ENCODE measurements at places on chromosomes 6 and 20. TPM values are rescaled to one million over a fixed set of nuclear protein-coding genes. Genes with fewer than 3 reads are reported as not detected.
A peak's percentile ranks its signal among the peaks of the same experiment; 100 is the strongest.

MCM8 gene
- 6.1 TPM for polyA plus RNA-seq

MATN4 gene
- not detected for polyA plus RNA-seq

DNA sequence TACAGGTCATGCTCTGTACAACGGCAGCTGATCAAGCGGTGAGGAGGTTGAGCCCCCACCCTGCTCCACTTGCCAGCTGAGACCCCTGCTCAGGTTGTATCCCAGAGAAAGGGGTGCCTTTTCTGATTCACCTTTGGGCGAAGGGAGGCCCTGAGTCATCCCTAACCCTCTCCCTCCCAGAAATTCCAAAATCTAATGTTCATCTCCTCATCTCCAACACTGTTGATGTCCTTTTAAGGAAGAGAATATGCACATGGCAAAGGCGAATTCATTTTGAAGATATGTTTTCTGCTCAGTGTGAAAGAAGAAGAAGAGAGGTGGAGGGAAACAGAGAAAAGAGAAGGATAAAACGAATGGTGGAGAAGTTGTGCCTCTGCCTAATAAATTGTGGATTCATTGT is 120.5 kb downstream of the SCML4 start:
- DNase-seq, result no peak

DNA sequence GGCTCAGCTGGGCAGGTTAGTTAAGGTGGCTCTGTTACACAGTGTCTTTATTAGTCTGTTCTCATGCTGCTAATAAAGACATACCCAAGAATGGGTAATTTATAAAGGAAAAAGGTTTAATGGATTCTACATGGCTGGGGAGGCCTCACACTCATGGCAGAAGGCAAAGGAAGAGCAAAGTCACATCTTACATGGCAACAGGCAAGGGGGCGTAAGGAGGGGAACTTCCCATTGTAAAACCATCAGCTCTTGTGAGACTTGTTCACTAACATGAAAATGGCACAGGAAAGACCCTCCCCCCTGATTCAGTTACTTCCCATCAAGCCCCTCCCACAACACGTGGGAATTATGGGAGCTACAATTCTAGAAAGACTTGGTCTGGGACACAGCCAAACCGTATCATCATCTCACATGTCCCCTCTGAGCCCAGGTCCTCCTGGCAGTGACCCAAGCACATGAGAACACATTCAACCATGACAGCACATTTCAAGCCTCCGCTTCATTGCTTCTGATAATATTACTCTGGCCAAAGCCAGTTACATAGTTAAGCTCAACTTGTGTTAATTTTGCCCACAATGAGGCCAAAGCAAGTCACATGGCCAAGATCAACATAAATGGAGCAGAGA is 383.9 kb downstream of the PLCB1 start:
- DNase-seq, result no peak

GRCh38 chr20:53901064-53901463 is 169.3 kb downstream of the BCAS1 start:
- no peak for DNase-seq

BFSP1 gene
- 0.18 TPM for polyA plus RNA-seq

DNA sequence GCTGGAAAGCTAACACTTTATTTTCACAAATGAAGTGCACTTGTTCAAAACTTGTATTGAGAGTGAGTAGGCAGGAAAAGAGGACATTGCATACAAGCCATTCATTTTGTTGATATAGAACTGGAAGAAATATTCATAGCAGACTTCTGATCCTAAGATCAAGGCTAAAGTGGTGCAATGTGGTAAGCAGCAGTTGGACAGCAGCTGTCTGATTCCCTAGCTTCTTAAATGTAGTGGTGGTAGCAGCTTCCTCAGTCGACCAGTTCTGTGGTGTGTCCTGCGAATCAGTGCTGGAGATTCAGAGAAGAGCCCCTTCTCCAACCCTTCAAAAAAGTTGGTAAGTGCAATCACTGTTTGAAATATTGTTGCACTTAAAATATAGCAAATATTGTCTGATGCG is 281.7 kb upstream of the GJE1 start:
- no peak for DNase-seq

DNA sequence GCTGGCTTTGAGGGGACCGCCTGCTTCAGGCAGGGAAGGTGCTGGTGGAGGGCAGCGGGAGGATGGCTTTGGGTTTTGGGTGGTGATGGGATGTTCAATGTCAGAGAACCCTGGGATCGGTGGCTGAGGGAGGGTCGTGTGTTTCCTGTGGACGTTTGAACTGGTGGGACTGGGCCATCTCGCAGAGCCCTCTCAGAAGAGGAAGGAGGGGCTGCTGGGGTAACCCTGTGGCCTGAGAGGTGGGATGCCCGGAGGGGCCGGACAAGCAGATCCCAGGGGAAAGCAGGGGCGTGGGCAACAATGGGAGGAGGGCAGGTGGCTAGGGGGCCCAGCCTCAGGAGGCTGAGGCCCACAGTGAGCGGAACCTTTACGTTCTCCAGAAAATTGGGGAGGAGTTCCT is 34.9 kb downstream of the PYGB start:
- DNase-seq, result no peak

SLC17A1 gene
- not detected for polyA plus RNA-seq

DNA sequence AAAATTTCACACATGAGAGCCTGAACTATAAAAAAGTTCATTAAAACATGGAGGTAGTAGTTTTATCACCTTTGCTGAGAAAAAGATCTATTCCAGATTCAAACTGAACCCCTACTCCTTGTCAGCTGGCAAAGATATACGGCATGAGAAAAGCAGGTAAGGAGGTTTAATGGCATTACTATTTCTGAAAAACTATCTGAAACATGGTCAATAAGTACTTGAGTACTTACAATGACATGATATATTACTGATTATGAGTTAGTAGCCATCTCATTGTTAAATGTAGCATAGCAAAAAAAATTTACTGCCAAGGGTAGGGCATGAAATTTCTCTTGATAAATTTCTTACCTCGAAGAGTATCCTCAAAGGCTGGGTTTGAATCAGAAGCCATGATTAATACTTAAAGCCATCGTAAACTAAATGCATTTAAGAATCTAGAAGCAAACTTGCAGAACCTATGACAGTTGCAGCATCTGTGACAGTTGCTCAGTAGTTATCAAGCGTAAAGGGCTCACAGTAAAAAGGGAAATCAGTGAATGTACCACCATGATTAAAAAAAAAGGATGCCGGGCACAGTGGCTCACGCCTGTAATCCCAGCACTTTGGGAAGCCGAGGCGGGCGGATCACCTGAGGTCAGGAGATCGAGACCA is 8.7 kb downstream of the SLC17A5 start:
- no peak for DNase-seq

- no peak for DNase-seq
Observed at GRCh38 chr6:136491251-136491650, 59.0 kb downstream of the MAP7 start.

- no peak for DNase-seq
Observed at GRCh38 chr6:10266061-10266460, 148.8 kb downstream of the TFAP2A start.

- DNase-seq, result no peak
Observed at GRCh38 chr6:45185403-45186251, 142.5 kb upstream of the RUNX2 start.

GRCh38 chr20:37911838-37912281 is 8.9 kb downstream of the VSTM2L start:
- DNase-seq, result peak; percentile 51

All from psoas muscle (tissue), 8 donors.